Fibroblast of villous mesenchyme (primary cell): ENCODE measurements at places on chromosomes 12 and 14. TPM values are rescaled to one million over a fixed set of nuclear protein-coding genes. Genes with fewer than 3 reads are reported as not detected.

DNA sequence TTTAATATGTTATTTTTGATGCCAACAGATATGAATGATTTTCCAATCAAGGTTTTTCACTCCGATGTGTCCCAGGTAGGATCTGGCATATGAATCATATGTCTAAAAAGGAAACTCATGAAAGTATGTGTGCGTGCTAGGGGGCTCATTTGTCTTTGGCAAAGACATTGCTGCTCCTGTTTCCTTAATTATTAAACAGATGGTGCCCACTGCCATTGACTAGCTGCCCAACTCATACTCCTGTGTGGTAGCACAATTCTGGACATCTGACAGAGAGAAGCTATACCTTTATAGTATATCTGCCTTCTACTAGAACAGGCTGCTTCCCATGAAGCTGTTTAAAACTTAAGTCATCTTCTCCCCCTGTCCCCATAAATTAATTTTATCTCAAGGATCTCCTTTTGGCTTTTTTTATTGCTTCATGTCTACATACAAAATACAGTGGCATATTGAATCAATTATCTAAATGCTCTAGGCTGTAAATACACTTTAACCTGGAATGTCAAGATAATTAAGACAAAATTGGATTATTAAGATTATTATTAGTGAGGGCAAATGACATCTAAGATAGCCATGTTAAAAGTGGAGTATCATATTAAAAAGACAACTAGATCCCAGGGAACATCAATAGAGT is 1.4 kb upstream of the PDE3A start:
- DNase-seq: no peak

DNA sequence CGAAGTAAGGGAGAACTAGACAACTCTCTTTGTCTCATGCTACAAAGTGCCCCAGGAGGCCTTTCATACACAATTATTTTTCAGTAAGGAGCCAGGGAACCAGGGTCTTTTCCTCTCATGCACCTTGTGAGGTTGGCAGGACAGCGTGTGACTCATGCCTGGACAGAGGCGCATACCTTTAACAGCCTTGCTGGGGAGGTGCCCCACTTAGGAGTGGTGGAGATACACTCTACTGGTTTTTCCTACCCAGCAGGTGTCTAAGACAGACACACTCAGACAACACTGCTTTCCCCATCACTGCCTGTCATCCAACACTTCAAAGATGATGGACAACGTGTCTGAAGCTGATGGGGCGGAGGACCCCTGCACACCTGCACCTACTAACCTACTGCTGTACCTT is 49.1 kb downstream of the B4GALNT3 start:
- DNase-seq: no peak

DNA sequence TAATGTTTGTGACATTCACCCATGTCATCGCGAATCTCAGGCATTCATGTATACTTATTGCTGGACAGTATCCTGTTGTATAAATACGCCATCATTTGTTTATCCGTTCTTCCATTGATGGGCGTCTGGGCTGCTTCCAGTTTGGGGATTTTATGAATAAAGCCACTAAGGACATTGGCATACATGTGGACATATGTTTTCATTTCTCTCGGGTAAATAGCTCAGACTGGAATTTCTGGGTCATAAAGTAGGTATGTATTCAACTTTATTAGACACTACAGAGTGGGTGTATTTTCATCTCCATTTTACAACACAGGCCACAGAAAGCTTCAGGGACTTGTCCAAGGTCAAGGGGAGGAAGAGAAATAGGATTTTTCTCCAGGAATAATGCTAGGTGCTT is 48.9 kb downstream of the HRK start:
- DNase-seq: peak; percentile 42

DNA sequence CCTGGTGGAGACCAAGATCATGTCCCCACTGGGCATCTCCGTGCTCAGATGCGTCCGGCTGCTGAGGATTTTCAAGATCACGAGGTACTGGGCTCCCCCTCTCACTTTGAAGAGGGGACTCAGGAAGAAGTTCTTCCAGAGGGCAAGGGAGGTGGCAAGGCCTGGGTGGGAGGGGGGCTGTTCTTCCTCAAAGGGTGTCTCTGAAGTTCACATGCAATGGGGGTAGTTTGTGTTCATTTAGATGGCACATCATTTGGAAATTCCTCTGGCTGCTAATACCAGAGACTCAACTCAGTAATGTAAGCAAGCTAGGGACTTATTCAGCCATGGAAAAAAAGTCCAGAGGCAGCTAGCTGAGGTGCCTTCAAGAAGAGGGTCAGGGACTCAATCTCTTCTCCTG is 227.1 kb upstream of the FKBP4 start:
- no peak for DNase-seq

DNA sequence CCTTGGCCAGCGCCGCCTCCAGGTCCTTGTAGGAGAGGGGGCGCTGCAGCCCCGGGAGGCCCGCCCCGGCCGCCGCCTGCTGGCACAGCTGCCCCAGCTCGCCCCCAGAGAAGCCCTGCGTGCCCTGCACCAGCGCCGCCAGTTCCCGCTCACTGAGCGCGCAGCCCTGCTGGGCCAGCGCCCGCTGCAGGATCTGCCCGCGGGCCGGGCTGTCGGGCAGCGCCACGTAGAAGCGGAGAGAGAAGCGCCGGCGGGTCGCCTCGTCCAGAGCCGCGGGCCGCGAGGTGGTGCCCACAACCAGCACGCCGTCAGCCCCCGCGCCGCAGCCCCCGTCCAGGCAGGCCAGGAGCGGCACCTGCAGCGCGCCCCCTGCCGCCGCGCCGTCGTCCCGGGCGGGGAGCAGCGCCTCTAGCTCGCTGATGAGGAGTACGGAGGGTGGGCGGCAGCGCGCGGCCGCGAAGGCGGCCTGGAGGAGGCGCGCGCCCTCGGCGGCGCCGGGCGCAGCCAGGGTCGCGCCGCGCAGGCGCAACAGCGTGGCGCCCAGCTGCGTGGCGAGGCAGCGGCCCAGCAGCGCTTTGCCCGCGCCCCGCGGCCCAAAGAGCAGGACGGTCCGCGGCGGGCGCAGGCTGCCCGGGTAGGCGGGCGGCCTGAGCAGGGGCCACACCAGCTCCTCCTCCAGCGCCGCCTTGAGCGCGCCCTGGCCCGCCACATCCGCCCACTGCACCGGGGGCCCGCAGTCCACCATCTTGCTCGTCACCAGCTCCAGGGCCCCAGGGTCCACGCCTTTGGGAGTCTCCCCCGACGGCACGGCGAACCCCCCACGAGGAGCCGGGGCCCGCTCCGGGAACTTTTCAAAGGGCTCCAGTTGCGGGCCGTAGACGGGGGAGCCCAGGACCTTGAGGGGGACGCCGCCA is 27.7 kb downstream of the FIGNL2 start:
- DNase-seq: peak; percentile 73

DNA sequence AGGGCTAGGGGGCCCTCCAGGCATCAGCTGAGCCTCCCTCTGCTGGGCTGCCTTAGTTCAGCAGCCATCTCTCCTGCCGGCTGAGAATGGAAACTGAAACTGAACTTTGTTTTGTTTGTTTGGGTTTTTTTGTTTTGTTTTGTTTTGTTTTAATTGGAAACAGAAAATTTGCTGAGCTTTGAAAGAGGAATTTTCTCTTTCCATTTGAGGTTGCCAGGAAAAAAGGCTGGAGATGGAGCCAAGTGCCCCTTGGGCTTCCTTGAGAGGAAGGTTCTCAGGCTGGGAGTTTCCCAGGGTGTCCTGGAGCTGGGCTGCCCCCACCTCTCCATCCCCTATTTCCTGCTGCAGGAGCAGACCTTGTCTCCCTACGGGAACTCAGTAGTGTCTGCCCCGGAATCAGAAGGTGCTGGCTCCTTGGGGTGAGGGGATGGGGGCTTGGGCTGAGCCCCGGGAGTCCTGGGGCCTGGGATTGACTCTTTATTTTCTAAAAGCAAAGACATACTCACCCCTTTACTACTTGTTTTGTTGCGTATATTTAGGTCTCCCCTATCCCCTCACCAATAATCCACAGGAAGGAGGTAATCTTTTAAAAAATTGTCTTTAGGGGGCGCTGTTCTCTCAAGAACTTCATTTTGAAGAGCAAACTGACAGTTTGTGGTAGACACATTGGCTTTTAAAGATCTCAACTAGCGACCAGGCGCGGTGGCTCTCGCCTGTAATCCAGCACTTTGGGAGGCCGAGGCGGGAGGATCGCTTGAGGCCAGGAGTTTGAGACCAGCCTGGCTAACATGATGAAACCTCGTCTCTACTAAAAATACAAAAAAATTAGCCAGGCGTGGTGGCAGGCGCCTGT is 21.3 kb upstream of the OASL start:
- DNase-seq: peak; percentile 74

DNA sequence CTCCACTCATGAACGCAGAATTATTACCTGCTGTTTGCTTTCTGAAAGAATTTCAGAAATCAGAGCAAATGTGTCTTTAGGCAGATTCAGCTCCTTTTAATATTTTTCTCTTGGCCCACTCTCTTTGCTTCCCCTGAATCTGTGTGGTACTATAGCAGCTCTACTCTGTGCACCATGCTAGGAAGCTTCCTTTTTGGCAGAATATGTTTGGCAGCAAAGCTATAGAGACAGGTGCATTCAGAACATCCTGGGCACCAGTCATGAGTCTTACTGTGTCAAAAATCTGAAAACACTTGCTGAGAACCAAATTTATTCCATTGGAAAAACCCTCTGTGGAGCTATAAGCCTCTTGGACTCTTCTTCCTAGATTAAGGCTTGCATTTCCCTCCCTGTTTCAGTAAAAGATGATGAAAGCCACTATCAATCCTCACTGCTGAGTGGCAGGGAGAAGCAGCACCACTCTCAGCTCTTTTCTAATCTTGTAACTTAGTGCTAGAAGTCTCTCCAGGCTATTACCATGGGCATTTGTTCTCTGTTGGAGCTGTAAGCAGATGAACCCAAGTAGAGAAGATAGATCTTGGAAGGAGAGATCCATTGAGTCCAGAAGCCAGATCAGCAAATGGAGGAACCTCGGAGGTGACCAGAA is 18.2 kb downstream of the CIPC start:
- DNase-seq: no peak

DNA sequence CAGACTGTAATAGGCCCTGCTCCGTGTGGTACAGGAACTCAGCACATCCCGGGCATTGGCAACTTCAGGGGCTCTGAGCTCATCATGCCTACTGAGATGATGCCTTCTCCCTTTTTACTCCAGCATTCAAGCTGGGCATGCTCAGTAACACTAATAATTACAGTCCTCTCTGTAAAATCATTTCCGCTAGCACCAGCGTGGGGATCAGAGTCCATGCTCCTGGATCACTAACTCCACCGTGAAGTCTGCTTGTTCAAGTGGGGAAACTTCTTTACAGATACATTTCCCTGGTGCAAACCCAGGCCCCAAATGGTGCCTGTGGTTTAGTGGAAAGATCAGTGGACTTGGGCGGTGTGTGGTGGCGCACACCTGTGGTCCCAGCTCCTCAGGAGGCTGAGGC is 16.7 kb downstream of the CLSTN3 start:
- DNase-seq: no peak

- DNase-seq: peak; percentile 36
Measured at GRCh38 chr14:70018713-70019211, 139.5 kb downstream of the SMOC1 start.

- peak; percentile 11 for DNase-seq
Measured at GRCh38 chr12:38911611-38912010, 6.2 kb upstream of the CPNE8 start.

GRCh38 chr14:96309896-96310330 is 53.2 kb downstream of the ATG2B start:
- no peak for DNase-seq

DNA sequence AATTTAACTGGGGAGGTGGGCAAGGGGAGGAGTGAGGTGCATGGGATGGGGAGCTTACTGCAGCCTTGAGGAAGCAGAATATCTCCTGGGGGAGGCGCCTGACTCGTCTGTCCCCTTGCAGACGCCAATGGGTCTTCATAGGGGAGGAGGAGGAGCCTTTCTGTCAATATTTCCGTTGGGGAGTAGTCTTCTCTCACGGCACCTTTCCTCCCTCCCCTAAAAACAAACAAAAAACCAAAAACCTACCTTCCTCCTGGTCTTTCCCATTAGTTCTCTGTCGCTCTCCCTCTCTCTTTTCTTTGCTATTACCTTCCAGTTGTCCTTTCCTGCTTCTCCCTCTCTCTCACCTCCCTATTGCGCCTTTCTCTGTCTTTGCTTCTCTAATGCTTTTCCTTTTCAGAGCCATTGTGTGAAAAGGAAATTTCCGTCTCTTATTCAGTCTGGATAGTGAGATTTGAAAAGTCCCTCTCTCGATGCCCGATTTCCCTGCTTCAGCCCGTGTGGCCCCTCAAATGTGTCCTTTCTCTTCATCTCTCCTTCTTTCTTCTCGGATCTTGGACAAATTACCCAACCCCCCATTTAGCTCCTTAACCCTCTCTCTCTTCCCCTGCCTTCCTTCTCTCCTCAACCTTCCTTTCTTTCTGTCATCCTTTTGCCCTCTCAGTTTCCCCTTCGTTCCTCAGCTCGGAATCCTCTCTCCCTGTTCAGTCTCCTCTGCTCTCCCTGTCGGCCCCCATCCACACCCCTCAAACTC is 5.9 kb downstream of the GPR84 start:
- no peak for DNase-seq

GRCh38 chr12:125650587-125650986 is 585.4 kb downstream of the AACS start:
- DNase-seq: no peak

DNA sequence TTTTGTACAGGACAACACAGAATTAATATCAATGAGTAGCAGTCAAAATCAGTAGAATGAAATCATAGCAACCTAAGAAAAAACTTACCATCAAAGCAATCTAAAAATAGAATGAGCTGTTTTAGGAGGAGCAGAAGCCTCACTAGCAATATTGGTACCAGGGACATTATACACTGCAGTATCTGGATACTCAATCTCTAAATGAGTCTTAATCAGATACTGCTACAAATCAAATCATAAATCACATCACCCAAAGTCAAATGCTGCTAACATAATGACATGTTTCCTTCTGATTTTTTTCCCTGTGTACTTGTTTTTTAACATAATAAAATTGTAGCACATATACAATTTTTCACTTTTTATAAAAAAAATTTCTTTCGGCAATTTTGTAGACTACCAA is 8.0 kb downstream of the RPS29 start:
- DNase-seq: no peak

- DNase-seq: peak; percentile 53
Measured at GRCh38 chr12:106022568-106023012, 116.2 kb downstream of the NUAK1 start.

- DNase-seq: no peak
Measured at GRCh38 chr12:103652808-103653207, 65.7 kb downstream of the STAB2 start.

DNA sequence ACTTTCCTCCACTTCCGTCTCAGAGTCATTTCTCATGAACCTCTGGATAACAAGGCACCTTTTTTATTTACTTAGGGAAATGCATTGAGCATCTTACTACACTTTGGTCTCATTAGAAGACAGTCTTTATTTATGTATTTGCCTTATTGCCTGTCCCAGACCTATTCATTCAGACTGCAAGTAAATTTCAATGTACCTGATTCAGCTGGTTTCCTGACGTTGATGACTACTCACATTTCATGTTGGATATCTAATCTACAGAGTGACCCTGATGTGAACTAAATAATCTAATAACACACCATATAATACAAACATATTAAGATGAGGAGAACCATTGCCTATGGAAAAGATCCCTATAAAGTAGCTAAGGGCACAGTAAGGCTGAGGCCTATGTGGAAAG is 267.7 kb downstream of the SLC6A15 start:
- DNase-seq: no peak

ANKRD9 gene
- total RNA-seq: 16.4 and 26.4 TPM in 2 replicates

TCL1A gene
- not detected in 2 replicates for total RNA-seq

GALNT16 gene
- under 0.01 TPM in 2 replicates for total RNA-seq

FGF6 gene
- total RNA-seq: not detected in 2 replicates

SCFD1 gene
- 149 and 203 TPM in 2 replicates for total RNA-seq

SLC6A15 gene
- total RNA-seq: 0.43 and 0.64 TPM in 2 replicates

LRP1 gene
- total RNA-seq: 228 and 277 TPM in 2 replicates

KRT6A gene
- total RNA-seq: not detected in 2 replicates

CLEC9A gene
- total RNA-seq: not detected in 2 replicates

FBRSL1 gene
- total RNA-seq: 3.9 and 42.5 TPM in 2 replicates

LRRIQ1 gene
- total RNA-seq: under 0.01 TPM in 2 replicates

NEUROD4 gene
- not detected in 2 replicates for total RNA-seq
